Testis (tissue), 5 donors: ENCODE measurements at places on chromosomes 11 and 22.

- no peak for DNase-seq
These were observed 11.3 kb upstream of the MTMR3 start for GRCh38 chr22:29871684-29872083.

DNA sequence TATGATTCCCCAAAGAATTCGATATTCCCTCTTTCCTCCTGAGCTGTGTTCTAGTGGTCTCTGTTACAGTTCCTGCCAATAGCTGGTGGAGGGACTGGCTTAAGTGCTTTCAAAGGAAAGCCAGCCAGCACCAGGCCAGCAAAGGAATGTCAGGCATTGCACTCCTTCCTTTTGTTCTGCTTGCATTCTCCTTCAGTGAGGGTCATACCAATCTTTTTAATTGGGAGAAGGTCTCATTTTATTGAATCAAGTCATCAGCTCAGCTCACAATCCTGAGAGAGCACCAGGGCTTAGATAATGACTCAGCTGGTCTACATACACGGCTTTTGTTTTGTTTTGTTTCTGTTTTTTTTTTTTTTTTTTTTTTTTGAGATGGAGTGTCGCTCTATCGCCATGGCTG lies 222.9 kb downstream of the NAV2 start:
- DNase-seq: no peak

- no peak for DNase-seq
These were observed 52.8 kb downstream of the FAM76B start for GRCh38 chr11:95736809-95737208.

GRCh38 chr22:38423512-38424503 lies 31.2 kb downstream of the KCNJ4 start:
- no peak for DNase-seq

DNA sequence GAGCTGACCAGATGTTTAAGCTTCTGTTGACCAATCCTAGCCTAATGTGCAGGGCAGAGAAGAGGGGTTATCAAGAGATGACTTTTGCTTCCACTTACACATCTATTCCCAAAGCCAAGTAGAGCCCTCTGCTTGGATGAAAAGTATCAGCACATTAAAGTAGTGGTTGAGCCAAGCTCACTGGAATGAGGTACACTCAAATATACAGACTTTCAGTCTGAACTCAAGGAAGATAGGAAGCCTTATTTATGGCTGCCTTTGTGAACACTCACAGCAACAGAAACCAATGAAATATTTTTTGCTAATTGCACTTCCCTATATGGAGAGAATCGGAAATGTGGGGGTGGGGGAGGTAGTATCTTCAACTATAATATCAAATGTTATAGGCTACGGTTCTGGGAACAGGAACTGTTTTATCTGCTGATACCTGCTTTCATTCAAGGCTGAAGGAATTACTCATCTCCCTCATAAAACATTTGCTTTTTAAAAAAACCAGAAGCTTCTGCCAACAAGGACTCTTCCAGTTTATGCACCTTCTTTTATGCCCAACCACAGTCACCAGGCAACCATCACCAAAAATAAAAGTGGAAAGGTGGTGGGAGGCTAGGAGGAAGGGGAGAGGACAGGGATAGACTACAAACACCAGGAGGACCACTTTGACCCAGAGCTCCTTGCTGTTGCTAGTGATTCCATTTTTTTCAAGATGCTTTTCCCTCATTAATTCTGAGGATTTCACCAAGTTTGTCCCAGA lies 91.2 kb downstream of the CLPB start:
- no peak for DNase-seq

GRCh38 chr11:4068962-4069361 lies 25.6 kb upstream of the RRM1 start:
- no peak for DNase-seq

DNA sequence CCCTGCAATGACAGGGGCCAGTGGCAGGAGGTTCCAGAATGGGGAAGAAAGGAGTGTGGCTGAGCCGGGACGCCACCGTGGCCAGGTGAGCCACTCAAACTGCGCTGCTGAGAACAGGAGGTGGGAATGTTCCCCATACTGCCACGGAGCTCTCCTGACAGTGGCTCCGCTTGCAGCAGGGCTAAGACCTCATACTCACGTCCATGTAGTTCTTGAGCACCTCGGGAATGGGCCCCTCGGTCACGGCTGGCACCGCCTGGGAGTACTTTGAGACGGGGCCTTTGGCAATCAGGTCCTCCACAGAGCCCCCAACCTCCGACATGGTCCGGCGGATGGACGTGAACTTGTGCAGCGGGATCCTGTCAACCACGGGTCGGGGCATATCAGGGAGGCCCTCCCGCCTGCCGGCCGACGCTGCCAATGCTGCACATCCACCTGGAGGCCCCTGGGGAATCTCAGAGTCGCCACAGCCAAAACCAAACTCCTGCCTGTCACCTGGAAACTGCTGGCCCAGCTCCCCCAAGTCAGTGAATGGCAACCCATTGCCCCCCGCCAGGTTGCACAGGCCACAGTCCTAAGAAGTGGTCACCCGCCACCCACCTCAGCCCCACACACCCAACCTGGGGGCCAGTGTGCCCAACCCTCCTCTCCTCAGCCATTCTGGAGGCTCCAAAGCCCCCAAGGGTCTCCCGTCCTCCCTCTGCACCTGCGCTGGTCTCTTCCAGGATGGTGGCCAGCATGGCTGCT lies 2.4 kb downstream of the CTSD start:
- DNase-seq: no peak

DNA sequence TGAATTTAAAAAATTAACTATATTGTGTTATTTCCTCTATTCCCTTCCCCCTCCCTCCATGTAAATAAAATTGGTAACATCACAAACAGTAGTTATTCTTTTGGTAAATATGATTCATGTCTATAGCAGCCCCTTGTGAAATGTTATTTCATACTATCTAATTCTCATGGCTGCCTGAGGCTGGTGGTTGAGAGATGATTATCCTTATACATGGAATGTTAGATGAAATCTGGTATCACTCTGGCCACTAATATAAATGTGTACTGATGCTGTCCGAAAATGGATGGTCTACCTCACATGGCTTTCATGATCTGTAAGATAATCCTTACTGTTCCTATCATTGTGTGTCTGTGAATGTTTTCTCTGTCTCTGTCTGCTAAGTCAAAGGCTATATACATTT lies 25.0 kb upstream of the EXPH5 start:
- no peak for DNase-seq

- DNase-seq: no peak
These were observed 111.2 kb upstream of the FGF3 start for GRCh38 chr11:69930081-69931059.

DNA sequence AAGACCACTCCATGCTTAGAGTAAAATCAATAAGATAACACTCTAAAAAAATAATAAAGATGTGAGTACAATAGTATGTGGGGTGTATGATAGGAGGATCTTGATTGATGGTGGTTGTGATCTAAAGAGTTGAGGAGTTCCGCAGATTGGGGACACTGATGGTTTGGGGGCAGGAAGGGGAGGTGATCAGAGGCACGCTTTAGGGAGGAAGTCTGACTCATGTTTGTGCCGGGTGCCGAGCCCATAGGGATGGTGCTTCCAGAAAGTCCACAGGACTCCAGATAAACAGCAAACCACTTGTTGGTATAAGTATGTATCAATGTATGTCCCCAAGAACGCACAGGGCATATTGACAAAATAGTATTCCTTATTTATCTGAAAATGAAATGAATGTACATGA lies 27.5 kb downstream of the LINC01488 start:
- no peak for DNase-seq

GRCh38 chr11:115384236-115384635 lies 120.0 kb downstream of the CADM1 start:
- no peak for DNase-seq

DNA sequence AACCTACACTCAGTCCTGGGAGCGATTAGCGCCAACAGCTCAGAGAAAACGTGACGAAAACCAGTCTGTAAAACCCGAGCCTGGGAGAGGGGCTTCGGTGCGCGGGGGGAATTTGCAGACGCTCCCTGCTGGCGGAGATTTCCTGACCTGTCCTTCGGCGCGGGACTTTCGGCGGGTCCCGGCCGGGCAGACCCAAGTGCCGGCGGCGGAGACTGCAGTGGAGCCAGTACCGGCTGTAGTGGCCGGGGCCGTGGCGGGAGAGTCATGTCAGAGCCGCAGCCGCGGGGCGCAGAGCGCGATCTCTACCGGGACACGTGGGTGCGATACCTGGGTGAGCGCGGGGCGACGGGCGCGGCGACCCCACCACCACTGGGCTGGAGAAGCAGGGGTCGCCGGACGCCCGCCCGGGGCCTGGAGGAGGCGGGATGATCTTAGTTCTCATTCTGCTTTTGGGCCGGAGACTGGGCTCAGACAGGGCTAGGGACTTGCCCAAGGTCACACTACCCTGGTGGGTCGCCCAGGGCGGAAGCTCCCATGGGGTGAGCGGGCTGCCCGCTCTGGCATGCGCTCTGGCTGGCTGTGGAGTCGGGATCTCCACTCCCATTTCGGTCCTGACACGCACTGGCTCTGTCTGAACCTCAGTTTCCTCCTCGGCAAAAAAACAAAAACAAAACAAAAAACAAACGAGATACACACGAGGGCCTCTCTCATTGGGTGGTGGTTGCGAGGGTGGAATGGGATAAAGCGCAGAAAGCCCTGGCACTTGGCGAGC lies at the start of gene MTFP1:
TSS of gene MTFP1 (plus strand) at position 153 of the 772 bp plus-strand sequence. CDS start at position 265, 112 bp downstream.
- peak; percentile 79 for DNase-seq

DNA sequence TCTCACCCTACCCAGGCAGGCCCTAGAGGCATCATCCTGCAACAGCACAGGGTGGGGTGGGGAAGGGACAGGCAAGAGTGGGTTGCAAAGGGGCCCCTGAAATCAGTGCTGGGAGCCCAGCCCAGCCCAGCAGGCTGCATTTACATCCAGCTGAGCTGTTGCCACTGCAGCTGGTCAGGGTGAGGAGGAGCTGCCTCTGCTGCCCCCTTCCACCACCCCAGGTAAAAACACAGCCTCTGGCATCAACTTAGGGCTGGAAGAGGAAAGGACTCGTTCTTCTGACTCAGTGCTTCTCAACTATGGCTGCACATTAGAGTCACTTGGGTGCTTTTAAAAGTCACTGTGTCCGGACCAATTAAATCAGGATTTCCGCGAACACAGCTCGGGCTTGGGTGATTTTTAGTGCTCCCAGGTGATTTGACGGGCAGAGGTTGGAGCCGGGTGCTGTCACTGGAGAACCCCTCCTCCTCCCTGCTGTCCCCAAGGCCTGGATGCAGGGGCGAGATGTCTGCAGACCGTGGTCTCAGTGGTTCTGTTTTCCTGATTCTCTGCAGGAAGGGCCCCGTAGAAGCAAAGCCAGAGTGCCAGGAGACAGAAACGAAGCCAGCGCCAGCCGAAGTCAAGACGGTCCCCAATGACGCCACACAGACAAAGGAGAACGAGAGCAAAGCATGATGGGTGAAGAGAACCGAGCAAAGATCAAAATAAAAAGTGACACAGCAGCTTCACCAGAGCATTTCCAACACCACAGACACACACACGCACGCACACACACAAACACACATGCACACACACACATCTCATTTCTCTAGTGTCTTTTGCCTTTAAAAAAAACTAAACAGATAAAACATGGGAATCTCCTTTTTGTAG lies 39.4 kb upstream of the TTC12 start:
- DNase-seq: no peak

DNA sequence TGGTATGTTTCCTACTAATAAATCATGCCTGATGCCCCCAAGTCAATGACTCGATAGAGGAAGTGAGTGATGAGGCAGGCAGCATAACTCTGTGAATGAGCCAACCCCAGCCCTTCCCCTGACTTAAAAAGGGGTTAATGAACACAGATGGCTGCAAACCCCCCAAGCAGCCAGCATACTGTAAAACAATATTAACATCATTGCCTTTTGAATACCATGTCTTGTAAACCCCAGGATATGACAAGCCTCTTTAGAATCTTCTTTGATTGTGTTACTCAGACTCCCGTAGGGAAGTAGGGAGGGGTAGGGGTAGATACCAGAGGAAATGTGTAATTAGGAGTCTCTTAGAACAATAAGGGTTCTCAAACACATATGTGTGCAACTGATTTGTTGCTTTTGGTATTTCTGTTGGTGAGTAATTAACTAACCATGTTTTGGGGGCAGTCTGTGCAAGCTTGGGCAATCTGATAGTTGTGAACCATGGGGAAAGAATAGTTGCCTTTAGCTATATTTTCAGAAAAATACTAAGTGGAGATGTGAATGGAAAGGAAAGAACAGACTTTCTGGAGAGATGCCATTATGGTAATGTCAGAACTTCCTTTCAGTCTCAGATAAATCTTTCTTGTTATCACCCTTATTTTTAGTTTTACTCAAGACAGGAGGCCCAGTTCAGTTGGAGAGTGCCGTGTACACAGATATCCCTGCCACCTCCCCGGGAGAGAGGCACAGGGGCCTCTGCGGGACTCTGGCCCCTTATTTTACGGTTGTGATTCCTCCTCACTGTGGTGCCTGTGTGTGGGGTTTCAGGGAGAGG lies 701.8 kb downstream of the NTM start:
- DNase-seq: no peak

DNA sequence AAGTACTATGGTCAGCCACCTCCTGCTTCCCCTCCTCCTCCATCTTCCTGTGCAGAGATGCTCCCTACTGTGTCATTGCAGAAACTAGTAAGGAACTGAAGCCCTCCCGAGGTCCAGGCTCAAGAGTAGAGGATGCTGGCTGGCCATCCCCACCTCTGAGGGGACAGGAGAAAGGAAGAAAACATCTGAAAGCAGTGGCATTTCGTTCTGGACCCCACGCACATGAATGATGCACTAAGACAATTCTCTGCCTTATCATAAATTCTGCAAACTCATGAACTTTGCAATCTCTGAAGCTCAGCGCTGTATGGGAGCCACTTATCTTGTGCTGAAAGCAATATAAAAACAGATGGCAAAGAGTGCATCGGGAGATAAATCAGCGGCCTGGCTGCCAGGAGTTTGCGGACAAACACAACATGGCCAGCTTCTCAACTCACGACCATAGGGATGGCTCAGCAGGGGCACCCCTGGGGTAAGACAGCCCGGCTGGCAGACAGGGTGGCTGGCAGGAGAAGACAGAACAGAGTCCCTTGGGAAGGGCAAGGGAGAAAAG lies 306.4 kb downstream of the NXPE2 start:
- DNase-seq: no peak

- DNase-seq: no peak
These were observed 353.7 kb downstream of the MIAT start for GRCh38 chr22:27011133-27011532.

DNA sequence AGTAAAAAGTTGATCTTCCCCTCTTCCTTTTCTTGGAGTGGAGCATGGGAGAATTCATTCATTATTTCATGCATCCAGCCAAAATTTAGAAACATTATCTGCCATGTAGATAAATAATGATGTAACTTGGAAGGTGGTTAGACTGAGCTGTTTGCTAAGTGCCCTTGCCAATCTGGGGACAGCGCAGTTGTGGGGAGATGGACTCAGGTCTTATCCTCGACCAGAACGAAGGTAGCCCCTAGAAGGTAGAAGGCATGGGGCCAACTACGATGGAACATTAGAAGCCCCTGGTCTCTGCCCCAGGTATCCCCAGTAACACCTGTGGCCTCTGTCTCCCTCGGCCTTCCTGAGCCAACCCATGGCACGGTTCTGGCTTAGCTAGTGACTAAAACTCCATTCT lies 53.0 kb upstream of the TIMP3 start:
- no peak for DNase-seq

- DNase-seq: no peak
These were observed 4.2 kb upstream of the GLB1L3 start for GRCh38 chr11:134271978-134272377.
